ENCODE measurements at places on chromosomes 6 and 20. TPM values are rescaled to one million over a fixed set of nuclear protein-coding genes. Genes with fewer than 3 reads are reported as not detected.

DNA sequence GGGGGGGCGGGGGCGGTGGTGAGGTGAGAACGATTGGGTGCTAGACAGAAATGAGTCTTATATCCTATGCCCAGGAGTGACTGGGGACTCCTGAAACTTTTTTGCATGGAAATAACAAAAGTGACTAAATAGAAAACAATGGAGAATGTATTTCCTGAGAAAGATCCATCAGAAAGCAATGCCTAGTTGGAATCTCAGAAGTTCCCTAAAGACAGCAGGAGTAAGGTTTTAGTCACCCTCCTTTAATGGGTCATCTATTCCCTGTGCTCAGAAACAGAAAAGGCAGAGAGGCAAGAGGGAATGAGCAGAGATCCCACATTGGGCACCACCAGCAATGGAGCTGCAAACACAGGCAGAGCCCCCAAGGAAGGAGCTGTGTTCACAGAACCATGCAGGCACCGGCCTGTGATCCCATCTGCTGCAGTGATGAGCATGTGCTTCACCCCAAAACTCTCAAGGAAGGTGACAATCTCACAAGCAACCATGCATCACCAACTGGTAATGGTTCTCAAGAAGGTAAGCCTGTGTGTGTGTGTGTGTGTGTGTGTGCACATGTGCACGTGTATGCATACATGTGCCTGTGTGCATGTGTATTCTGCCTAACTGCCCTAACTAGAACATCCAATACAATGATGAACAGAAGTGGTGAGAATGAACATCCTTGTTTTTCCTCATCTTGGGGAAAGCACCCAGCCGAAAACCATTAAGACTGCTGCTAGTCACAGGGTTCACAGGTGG lies 168.4 kb downstream of the WDR27 start:
- H3K4me3 ChIP-seq = no peak overlapping the region
- no peaks in the 10 kb centered on the region for H3K36me3 ChIP-seq
- H3K4me1 ChIP-seq = peaks cover 5% of the 10 kb centered on the region
- no peak for DNase-seq

LTA gene
- 854 TPM for total RNA-seq

DNA sequence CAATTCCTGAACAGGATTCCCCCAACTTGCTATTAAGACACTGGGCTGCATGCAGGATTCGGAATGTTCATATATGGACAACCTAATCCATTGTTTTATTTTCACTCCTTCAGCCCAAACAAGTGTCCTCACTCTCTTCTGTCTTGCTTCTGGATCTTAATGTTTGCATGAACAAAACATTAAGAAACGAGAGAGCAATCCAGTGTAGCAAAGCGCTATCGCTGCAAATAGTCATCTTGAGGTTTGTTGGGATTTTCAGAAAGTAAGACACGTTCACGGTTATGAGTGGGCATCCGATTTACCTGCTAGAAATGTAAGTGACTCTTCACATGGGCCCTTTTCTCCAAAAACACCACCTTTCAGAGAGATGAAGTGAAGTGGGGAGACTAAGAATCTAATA lies 156.4 kb downstream of the MBOAT1 start:
- H3K27me3 ChIP-seq = no peaks in the 10 kb centered on the region
- H3K4me3 ChIP-seq = no peak overlapping the region
- no peaks in the 10 kb centered on the region for H3K36me3 ChIP-seq
- no peak for DNase-seq
- no peaks in the 10 kb centered on the region for H3K4me1 ChIP-seq

OOEP gene
- total RNA-seq = 0.47 TPM

GRCh38 chr6:1170794-1171193 lies 141.1 kb upstream of the FOXQ1 start:
- no peaks in the 10 kb centered on the region for H3K36me3 ChIP-seq
- no peak overlapping the region for H3K4me3 ChIP-seq
- H3K27me3 ChIP-seq = no peaks in the 10 kb centered on the region
- no peaks in the 10 kb centered on the region for H3K4me1 ChIP-seq
- no peak for DNase-seq
- no peak overlapping the region for H3K27ac ChIP-seq

C4A gene
- 3.4 TPM for total RNA-seq

GRCh38 chr6:170225852-170226417 lies 64.9 kb downstream of the DLL1 start:
- peaks cover 4% of the 10 kb centered on the region for H3K4me1 ChIP-seq
- no peak overlapping the region for H3K4me3 ChIP-seq
- no peaks in the 10 kb centered on the region for H3K36me3 ChIP-seq
- H3K27me3 ChIP-seq = no peaks in the 10 kb centered on the region
- H3K27ac ChIP-seq = no peak overlapping the region
- no peak for DNase-seq

ACTL10 gene
- total RNA-seq = 4.6 TPM

DNA sequence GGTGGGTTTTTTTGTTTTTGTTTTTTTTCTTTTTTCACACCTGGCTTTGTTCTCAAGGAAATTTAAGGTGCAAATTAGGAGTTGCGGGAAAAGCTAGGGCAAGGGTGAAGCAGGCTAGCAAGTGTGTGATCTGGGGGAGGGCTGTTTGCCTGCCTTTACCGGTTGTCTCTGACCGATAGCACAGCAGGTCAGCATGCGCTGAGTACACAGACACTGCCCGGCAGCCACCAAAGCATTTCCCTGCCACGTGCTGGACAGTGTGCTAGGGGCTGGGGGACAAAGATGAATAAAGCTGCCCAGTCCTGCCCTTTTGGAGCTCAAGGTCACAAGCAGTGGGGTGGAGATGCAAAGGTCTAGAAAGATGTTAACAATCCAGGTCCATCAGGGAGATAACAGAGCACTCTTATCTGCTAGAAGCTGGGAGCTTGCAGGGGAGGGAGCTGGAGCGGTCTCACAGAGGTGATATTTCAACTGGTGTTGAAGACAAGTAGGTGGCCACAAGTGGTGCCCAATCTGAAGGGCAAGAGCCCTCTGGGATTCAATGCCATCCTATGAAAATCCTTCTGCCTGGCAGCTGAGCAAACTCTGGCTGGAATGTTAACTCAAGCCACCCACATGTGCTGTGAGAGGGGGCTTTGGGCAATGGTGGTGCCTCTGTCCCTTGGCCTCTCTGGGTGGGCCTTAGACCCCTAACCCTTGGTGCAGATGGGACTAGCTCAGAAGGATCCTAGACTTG lies 24.5 kb downstream of the TTBK1 start:
- H3K27me3 ChIP-seq = no peaks in the 10 kb centered on the region
- no peak for DNase-seq
- no peak overlapping the region for H3K4me3 ChIP-seq

BACH2 gene
- total RNA-seq = 41.8 TPM

ETV7 gene
- 0.61 TPM for total RNA-seq

- H3K4me3 ChIP-seq = no peak overlapping the region
- H3K27ac ChIP-seq = no peak overlapping the region
- H3K36me3 ChIP-seq = no peaks in the 10 kb centered on the region
- no peaks in the 10 kb centered on the region for H3K4me1 ChIP-seq
- no peak for DNase-seq
Measured at GRCh38 chr6:24252280-24252679, 105.6 kb downstream of the DCDC2 start.

TMC2 gene
- not detected for total RNA-seq

DNA sequence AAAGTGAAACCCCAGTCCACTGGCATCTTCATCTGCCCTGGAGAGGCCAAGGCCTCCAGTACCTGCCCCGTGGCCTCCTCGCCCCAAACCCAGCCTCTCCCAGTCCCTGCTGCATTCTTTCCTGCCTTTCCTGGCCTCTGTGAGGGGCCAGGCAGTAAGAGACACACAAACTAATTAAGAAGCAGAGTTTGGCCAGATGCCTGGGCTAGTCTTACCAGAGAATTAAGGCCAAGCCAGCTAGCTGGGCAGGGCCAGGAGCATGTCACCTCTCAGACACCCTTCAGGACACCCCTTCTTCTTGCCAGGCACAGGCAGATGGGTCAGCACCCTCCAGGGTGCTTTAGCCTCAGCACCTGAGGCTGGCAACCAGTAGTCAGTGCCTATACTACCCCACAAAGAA lies 2.4 kb downstream of the MDGA1 start:
- peaks cover 20% of the 10 kb centered on the region for H3K4me1 ChIP-seq
- no peaks in the 10 kb centered on the region for H3K36me3 ChIP-seq
- no peak overlapping the region for H3K27ac ChIP-seq
- peaks cover 47% of the 10 kb centered on the region for H3K27me3 ChIP-seq
- DNase-seq = no peak

DNA sequence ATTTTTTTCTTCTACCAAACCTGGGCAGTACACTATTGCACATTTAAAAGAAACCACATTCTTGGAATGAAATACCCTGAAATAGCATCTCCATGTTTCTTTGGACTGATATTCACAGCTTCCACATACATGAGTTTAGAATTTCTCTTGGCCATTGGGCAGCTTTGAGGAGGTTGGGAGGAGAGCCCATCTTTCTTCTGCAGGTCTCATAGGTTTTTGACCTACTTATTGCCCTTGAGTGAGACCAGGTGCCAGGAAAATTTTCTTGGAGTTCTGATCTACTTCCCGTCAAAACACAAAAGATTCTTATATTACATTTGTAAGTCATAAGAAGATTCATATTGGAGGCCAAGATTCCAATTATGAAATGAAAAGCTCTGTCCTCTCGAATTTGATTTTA lies 212.0 kb downstream of the IBTK start:
- H3K27ac ChIP-seq = no peak overlapping the region
- no peaks in the 10 kb centered on the region for H3K36me3 ChIP-seq
- H3K27me3 ChIP-seq = no peaks in the 10 kb centered on the region
- no peak overlapping the region for H3K4me3 ChIP-seq
- DNase-seq = no peak

ALDH8A1 gene
- total RNA-seq = 0.85 TPM

DNA sequence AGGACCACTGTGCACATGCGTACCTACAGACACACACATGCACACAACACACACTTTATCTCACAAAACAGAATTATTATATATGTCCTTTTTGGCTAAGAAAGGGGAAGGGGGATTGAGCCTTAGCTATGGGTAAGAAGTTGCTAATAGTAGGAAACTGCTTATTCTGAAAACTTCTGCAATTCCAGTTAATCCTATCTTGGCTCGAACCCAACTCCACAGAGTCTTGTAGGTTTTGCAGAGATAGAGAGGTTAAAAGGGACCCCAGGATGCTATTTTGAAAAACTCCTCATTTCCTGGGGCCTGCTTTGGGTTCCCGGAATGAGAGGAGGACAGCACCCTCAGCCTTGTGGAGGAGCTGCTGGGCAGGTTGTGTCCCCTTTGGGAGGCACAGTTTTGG lies 233.8 kb downstream of the CLIC5 start:
- H3K4me3 ChIP-seq = no peak overlapping the region
- no peak for DNase-seq
- H3K27ac ChIP-seq = no peak overlapping the region

DNA sequence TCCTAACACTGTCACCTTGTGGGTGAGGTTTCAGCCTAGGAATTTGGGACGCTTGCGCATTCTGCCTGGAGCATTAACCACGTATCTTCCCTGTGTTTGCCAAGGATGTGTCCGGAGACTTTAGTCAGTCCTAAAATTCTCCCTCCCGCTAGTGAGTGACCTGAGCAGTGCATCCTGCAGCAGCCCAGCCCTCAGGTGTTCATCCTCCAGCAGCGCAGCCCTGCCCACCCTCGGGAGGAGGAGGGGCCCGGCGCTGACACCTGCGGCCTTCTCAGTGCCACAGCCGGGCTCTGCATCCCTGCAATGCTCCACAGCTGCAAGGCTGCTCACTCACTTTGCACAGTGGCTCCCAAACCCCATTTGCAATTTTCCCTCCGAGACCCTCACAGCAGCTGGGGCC lies 79.5 kb downstream of the ERMARD start:
- no peak overlapping the region for H3K27ac ChIP-seq
- no peak overlapping the region for H3K4me3 ChIP-seq
- no peaks in the 10 kb centered on the region for H3K4me1 ChIP-seq

DNA sequence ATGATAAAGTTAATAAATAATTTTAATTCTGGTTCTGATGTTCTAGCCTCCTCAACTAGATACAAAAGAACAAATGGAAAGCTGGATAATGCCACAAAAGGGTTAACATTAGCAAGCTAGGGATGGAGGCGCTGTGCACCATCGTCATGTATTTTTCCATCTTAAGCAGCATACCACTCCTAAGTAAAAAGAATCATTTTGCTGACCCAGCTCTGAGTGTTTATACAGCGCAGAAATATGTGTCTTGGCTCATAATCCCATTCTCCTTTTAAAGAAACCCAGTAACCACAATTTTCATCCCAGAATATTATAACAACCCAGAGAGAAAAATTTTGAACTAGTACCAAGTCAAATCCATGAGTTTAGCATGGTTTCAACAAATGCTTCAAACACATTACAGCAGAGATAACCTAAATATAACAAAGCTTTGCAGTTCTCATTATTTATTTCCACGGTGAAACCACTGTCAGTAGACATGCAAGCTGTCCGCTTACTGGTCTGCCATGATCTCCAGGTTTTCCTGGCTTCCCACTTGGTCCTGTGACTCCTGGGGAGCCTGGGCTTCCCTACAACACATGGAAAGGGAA lies 111.1 kb downstream of the COL12A1 start:
- no peaks in the 10 kb centered on the region for H3K27me3 ChIP-seq
- H3K27ac ChIP-seq = no peak overlapping the region
- H3K36me3 ChIP-seq = no peaks in the 10 kb centered on the region
- DNase-seq = no peak
- H3K4me1 ChIP-seq = no peaks in the 10 kb centered on the region

DNA sequence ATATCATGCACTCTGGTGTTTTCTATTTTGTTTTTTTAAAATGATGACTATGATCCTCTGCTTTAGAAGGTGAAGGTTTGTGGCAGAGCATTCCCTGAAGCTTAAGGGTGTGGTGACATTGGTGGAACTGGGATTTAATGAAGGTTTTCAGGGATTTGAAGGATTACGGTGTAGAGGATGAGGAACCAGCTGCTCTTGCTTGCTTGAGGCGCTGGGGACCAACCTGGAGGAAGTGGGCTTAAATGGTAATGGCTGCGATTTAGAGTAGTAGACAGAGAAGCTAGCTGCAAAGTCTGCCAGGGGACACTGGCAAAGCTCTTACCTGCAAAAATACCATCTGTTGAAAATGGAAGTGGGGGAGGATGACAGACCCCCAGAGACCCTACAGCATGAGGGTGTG lies 241.8 kb downstream of the CLIC5 start:
- no peaks in the 10 kb centered on the region for H3K27me3 ChIP-seq
- no peak overlapping the region for H3K4me3 ChIP-seq

DNA sequence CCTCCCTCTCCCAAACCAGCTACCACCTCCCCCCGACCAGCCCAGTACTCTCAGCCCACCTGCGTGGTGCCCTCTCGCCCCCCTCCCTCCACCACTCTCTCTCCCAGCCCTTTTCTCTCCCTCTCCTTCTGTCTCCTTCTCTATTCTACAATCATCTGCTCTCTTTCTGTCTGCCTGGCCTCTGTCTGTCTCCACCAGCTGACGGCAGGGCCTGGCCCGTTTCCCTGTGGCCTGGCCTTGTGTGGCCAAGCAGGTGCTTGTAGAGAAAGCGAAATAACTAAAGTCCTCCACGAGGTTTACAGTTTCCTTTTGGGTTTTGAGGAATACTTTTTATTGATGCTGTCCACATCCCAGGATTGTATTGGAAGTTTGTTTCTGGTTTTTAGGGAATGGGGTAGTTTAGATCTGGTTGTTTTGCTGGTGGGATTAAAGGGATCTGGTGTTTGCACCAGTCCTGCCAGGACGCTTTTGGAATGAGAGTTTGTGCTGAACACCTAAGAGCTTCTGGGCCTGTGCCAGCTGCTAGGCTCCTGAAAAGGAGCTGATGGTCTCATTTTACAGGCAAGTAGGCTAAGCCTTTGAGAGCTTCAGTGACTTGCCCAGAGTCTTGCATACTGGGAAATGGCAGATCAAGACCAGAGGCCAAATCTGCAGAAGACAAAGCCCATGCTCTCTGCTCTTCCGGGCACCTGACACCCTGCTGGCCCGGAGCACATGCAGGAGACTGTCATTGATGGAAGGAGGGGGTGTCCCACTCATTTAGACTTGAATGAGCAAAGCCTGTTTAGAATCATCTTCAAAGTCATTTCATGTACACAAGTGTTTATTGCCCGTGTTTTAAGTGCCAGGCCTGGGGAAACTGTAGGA lies 161.7 kb downstream of the SYCP2 start:
- no peak overlapping the region for H3K27ac ChIP-seq
- H3K36me3 ChIP-seq = no peaks in the 10 kb centered on the region
- no peak overlapping the region for H3K4me3 ChIP-seq
- no peaks in the 10 kb centered on the region for H3K27me3 ChIP-seq

Measured in CD8-positive, alpha-beta memory T cell (primary cell).